Esophagus mucosa (tissue), 1 donor: ENCODE measurements at places on chromosomes 3 and 15.
A peak's percentile ranks its signal among the peaks of the same experiment; 100 is the strongest.

DNA sequence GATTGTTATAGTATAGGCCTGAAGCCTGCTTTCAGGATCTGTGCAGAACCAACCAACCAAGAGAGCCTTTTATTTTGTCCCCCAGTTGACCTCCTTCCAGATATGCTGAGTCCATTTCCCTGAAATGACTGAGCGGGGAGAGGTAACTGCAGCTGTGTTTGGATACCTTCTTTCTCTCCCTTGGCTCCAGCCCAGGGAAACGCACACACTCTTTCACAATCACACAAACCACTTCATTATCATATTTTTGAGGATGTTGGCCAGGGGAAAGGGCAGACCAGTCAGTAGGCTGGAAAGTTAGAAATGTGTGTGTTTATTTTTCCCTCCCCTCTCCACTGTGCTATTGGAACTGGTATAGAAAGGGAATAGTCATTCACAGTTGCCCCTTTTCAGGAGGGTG lies 417.7 kb upstream of the TBL1XR1 start:
- ATAC-seq = peak; percentile 85

- peak; percentile 82 for ATAC-seq
These were observed at the start of gene MIX23 for GRCh38 chr3:122382888-122383666. TSS of gene MIX23 (minus strand) at chr3:122383231. CDS start at chr3:122383224, 7 bp downstream.

- no peak for ATAC-seq
These were observed 2.7 kb upstream of the ARNT2 start for GRCh38 chr15:80401456-80401855.

GRCh38 chr3:8387571-8387970 lies 114.1 kb upstream of the LMCD1 start:
- ATAC-seq = no peak

- peak; percentile 73 for ATAC-seq
These were observed 16.9 kb upstream of the CLDN1 start for GRCh38 chr3:190339130-190339529.

DNA sequence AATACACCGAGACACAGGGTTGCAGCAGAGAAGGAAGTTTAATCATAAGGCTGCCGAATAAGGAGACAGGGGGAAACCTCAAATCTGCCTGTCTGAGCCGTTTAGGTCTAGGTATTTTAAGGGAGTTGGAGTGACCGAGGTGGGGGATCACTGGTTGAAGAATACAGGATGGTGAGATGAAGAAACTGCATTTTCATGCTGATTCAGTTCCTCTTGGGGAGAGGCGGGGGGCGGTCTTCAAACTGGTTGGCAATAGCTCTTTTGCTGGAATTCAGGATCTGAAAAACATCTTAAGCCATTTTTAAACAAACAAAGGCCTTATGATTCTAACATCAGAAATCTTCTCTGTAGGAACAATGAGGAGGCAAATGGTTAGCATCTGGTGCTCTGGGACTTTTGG lies 699.5 kb upstream of the CFAP20DC start:
- ATAC-seq = no peak
